ENCODE measurements at places on chromosomes 11 and 22.

DNA sequence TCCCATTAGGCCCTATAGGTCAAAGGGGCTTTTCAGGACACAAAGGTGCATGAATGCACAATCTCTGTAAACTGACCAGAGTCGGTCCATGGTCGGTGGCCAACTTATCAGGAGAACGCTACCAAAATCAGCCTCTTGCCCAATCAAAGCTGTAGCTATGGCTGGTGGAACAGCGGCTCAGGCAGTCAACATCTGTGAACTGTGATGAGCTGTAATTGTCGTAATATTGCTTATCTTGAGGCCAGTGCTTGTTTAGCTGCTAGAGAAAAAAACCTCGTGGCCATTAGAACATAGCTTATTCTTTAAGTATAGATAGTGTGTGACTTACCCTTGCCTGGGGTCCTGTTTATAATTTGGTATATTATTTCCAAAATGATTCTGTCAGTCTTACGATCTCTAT lies 14.4 kb upstream of the CHST1 start:
- no peak for DNase-seq

DNA sequence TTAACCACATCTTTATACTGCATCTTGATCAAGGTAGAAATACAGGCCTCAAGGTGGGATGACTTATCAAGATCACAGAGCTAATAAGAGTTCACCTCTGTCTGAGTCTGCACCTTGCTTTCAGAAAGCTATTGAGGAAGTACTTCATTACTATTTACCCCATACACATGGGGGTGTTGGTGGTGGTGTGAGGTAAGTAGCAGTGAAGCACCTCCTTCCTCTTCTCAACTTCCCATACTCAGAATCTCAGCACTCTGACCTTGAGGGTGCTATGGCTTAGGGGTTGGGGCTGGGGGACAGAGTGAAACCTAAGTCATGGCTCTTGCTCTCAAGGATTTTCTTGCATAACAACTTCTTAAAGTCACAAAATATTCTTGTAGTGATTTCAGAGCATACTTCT lies 56.9 kb downstream of the ME3 start:
- no peak for DNase-seq

DNA sequence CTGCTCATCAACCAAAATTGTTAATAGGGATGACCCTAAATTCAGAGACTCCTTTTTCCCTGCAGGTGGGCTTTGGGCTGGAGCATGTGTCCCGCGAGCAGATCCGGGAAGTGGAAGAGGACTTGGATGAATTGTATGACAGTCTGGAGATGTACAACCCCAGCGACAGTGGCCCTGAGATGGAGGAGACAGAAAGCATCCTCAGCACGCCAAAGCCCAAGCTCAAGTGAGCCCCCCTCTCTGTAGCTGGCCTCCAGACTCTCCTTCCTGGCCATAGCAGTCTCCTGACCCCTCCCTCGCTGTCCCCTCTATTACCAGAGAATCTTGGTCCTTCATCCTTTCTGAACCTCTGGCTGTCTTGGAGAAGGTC lies 47.9 kb upstream of the RAB1B start:
- no peak for DNase-seq

GRCh38 chr11:19795082-19795481 lies 82.4 kb downstream of the NAV2 start:
- no peak for DNase-seq

GRCh38 chr11:31262761-31263160 lies 106.8 kb downstream of the DCDC1 start:
- no peak for DNase-seq

DNA sequence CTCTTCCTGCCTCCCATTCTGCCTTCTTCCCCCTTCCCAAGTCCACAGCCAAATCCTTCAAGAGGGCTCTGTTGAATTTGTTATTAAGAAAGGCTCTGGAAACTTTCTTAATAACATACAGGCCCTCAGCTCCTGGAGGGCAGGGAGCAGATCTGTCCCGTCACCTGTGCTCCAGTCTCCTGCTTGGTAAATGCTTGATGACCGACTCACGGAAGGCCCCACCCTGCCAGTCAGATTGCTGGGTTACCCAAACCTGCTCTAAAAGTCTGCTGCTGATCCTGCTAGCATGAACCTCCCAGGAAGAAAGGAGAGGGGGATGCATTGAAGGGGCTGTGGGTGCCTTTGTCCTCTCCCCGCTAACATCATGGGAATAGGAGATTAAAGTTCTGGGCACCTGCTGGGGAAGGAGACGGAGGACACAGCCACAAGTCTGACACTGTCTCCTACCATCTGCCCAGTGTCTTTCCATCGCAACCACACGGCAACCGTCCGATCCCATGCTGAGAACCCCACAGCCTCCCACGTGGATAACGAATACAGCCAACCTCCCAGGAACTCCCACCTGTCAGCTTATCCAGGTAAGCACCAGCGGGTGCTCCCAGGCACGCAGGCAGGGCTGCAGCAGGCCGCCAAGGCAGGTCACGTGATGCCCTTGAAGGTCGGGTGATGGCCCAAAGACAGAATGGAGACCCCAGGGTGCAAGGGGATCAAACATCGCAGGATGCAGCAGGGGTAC lies 22.5 kb downstream of the CD5 start:
- no peak for DNase-seq

DNA sequence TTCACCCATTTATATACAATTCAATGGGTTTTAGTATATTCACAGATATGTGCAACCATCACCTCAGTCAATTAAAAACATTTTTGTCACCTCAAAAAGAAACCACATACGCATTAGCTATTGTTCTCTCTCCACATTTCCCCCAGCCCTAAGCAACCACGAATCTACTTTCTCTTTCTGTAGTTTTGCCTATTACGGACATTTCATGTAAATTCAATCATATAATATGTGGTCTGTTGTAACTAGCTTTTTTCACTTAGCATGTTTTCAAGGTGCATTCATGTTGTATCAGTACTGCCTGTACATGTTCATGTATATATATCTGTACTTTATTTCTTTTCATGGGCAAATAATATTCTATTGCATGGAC lies 104.7 kb upstream of the RRM1 start:
- no peak for DNase-seq

- no peak for DNase-seq
Observed at GRCh38 chr22:25966448-25966913, 202.8 kb upstream of the SEZ6L start.

GRCh38 chr11:1397862-1398527 lies 8.3 kb downstream of the BRSK2 start:
- DNase-seq: no peak

GRCh38 chr11:3077189-3077836 lies 20.1 kb upstream of the CARS1 start:
- DNase-seq: no peak

- no peak for DNase-seq
Observed at GRCh38 chr11:70368961-70369360, 29.4 kb upstream of the CTTN start.

GRCh38 chr11:119254239-119254638 lies 48.1 kb downstream of the CBL start:
- no peak for DNase-seq

DNA sequence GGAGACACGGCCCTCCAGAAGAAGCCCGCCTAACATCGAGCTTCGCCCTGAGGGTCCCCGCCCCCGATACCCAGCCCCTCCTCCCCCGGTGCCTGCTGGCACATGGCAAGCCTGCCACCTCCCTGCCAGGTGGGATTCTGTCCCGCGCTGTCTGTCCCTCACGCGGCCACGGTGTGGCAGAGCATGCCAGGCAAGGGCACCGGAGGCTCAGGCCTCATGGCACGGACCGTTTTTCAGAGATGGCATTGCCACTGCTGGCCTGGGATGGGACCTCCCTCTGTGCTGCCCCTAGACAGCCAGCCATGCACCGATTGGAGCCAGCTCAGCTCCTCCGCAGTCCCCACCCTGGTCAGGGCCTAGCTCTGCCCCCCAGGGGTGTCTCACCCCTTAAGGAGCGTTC lies 19.4 kb downstream of the MRPL23 start:
- DNase-seq: no peak

- no peak for DNase-seq
Observed at GRCh38 chr11:95799546-95799945, 9.2 kb downstream of the CEP57 start.

DNA sequence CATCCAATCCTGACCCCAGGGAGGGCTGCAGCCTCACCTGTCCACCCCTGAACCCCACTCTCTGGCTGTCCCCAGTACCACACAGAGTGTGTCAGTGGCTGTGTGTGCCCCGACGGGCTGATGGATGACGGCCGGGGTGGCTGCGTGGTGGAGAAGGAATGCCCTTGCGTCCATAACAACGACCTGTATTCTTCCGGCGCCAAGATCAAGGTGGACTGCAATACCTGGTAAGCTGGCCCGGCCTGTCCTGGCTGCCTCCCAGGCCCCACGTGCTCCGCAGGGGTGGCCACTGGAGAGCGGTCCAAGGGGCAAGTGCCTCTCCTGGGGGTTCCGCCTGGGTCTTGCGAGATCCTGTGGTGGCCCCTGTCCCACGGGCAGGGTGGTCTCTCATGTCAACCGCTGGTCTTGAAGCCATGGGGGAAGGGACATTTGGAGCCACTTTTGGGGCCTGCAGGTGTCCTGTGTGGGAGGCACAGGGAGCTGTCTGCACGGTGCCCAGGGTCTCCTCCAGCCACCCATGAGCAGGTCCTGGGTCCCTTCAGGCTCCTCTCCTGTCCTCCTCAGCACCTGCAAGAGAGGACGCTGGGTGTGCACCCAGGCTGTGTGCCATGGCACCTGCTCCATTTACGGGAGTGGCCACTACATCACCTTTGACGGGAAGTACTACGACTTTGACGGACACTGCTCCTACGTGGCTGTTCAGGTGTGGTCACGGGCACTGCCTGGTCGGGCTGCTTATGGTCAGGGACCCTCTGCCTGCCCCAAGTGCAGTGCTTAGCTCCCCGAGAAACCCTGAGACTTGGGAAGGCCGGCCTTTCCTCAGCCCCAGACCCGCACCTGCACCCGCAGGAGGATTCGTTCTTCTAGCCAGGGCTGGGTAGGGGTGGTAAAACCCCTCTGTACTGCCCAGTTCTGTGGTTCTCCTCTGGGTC lies 11.8 kb downstream of the MUC2 start:
- DNase-seq: no peak

DNA sequence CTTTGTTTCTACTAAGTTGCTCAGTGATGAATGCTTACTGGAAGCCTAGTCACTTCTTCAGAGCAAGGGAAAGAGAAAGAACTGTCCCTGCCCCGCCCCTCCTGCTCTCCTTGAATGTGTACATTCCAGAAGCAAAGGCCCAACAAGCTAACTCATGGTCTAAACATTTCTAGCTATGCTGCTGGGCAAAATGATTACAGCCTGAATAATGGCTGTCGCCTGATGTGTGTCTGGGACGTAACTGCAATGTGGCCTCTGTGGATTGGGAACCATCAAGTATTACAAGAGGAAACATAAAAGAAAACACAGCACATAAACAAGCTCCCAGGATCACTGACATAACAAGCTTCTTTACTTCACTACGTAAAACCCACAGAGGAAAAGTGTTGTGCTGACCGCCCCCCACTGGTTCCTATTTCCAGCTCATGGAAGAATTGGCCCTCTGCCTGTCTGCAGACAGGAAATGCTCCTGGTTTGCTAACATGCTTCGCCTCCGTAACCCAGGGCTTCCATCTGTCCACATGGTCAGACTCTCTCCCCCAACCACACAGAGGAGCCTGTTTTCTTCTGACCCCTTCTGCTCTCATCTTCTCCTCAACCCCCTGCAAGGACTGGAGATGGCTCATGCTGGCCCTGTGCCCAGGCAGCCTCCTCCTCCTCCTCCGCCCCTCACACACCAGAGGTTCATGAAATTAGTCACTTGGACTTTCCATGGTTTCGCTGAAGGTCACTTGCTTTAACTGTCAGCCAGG lies 187.2 kb downstream of the MAML2 start:
- DNase-seq: no peak

- no peak for DNase-seq
Observed at GRCh38 chr11:77457340-77457739, 16.6 kb downstream of the PAK1 start.

GRCh38 chr11:2914455-2915195 lies 14.6 kb downstream of the PHLDA2 start:
- DNase-seq: no peak

- no peak for DNase-seq
Observed at GRCh38 chr22:37628830-37629229, 10.6 kb upstream of the SH3BP1 start.

- no peak for DNase-seq
Observed at GRCh38 chr11:46421257-46421880, 29.8 kb upstream of the CHRM4 start.

- DNase-seq: no peak
Observed at GRCh38 chr11:15845261-15845660, 511.1 kb downstream of the SOX6 start.

GRCh38 chr22:38935023-38935422 lies 22.4 kb upstream of the APOBEC3A start:
- no peak for DNase-seq

- no peak for DNase-seq
Observed at GRCh38 chr22:23137905-23138561, 3.8 kb downstream of the RSPH14 start.

DNA sequence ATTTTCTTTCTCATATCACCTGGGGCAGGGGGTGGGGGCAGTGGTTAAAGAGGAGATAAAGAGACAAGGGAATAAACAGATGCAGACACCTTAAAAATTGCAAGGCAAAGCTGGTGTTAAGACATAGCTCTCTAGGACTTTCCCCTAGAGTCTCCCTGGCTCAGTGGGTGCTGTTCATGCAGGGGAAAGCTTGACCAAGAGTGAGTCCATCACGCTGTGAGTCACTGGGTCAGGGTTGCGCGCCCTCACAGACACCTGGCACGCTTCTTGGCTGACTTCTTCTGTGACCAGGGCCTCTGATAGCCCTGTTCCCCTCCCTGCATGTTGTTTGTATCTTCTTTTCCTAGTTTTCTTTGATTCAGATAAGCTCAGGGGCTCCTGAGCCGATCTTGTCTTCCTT lies 31.9 kb downstream of the COMMD9 start:
- no peak for DNase-seq

DNA sequence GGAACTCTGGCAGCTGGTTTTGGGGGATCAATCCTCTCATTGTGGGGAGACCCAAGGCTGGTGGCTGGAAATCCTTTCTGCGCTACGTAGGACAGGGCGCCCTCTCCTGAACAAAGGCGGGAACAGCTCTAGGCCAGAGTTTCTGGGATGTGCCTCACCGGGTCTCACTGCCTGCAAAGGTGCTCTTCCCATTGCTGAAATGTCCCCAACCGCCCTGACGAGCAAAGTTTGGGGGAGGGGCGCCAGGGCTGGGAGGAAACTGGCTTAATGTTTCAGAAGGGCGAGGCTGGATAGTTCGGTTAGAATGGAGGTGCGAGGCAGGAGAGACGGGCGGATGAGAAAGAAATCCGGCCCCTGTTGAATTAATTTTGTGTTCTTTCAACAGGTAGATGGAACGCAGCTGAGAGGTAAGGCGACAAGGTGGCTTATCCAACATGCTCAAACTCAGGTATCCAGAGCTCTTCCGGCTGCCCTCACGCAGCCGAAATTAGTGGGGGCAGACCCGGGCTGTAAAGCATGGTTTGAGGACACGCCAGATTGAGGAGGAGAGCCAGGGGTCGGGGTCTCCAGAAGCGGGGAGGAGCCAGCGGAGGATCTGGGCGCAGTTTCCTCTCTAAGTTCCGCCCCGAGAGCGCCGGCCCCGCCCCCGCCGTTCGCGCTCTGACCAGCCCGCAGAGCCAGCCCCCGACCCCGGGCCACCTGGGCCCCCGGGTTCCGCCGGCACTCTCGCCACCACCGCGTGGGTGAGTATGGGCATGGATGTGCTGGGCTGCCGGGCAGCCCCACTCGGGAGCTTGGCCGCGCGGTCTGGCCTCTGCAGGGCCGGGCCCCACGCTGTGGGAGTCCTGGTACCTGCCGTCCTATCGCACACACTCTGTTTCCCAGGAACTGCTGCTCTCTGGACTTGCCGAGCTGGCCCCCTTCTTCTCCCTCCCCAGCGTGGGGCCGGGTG lies at the start of gene PGAP2:
Gene PGAP2, plus strand, starts transcription at position 652 of the 952 bp plus-strand sequence. CDS start 2,700 bp downstream, outside the sequence.
- peak; percentile 51 for DNase-seq

Data from NCI-H187 (cell line).